Activated T-cell treated with anti-CD3 and anti-CD28 coated beads for 4 hours (primary cell): ENCODE measurements at places on chromosomes 5 and 9.

GRCh38 chr9:115507148-115507547 lies 389.2 kb upstream of the TNC start:
- no peak for DNase-seq

DNA sequence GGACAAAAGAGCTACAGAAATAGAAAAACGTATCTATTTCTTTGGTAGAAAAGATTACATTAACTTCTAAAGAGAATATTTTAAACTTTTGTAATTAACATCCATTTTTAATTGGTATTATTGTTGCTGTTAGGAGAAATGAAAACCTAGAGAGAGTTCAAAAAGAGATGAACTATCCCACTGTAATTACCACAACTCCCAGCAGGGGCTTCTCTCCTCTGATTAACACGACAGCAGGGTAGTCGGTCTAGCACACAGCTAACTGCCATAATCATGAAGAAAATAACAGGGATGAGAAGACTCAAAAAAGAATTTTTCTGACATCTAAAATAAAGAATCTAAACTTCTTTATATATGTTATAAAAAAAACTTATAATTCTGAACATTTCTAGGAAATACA lies 86.2 kb upstream of the CDH9 start:
- no peak for DNase-seq

- no peak for DNase-seq
Observed at GRCh38 chr5:34676416-34676815, 20.3 kb downstream of the RAI14 start.

- peak; percentile 9 for DNase-seq
Observed at GRCh38 chr5:109410389-109411148, 795 bp upstream of the PJA2 start.

GRCh38 chr5:9861666-9862256 lies 231.6 kb upstream of the TAS2R1 start:
- no peak for DNase-seq

DNA sequence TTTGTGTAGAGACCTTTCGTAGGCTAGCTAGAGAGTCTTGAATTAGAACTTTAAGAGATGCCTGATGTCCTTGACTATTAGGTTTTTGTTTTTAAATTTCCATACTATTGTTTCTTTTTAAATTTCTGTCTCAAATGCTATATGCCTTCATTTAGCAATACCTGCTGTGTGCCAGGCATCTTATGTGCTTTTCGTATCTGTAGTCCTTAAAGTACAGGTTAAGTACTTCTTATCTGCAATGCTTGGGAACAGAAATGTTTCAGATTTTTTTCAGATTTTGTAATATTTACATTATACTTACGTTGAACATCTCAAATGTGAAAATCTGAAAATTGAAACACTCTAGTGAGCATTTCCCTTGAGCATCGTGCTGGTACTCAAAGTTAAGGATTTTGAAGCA lies 49.0 kb downstream of the IPO11 start:
- no peak for DNase-seq

- DNase-seq, result no peak
Observed at GRCh38 chr5:81097713-81098112, 135.4 kb upstream of the CKMT2 start.

GRCh38 chr9:127049044-127049443 lies 73.4 kb downstream of the ANGPTL2 start:
- DNase-seq, result no peak
